ENCODE measurements at places on chromosomes 4 and X. TPM values are rescaled to one million over a fixed set of nuclear protein-coding genes. Genes with fewer than 3 reads are reported as not detected.

GABRG1 gene
- not detected for polyA plus RNA-seq

XAGE2 gene
- polyA plus RNA-seq: not detected

PRKG2 gene
- 0.26 TPM for polyA plus RNA-seq

PAGE4 gene
- not detected for polyA plus RNA-seq

F8A2 gene
- polyA plus RNA-seq: not detected

DNA sequence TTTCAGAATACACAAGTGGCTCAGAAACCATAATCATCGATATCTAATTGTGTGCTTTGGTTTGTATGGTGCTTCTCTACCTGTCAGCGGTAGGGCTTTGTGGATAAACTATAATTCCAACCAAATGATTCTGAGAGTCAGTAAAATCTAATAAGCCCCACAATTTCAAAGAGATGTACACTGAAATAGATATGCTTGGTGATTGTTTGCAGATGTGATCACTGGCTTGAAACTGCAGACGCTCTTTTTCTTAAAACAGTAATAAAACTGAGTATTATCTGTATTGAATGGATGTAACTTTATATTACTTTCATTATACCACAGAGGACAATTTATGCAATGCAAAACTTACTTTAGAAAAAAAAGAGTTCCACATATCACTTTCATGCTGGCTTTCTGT, 198.8 kb upstream of the ANXA10 start:
- H3K27me3 ChIP-seq: no peaks in the 10 kb centered on the region
- DNase-seq: no peak
- H3K4me3 ChIP-seq: no peak overlapping the region
- H3K36me3 ChIP-seq: no peaks in the 10 kb centered on the region
- H3K27ac ChIP-seq: no peak overlapping the region

GRCh38 chr4:181661090-181661489, 582.1 kb upstream of the TENM3 start:
- peak overlapping the region; percentile 0 for H3K27ac ChIP-seq
- peaks cover 9% of the 10 kb centered on the region for H3K4me1 ChIP-seq
- DNase-seq: peak; percentile 42
- no peak overlapping the region for H3K4me3 ChIP-seq
- H3K36me3 ChIP-seq: no peaks in the 10 kb centered on the region
- no peaks in the 10 kb centered on the region for H3K27me3 ChIP-seq

GRCh38 chrX:105711805-105712204, 110.5 kb upstream of the NRK start:
- H3K27ac ChIP-seq: no peak overlapping the region
- H3K36me3 ChIP-seq: no peaks in the 10 kb centered on the region
- no peak for DNase-seq
- H3K4me3 ChIP-seq: no peak overlapping the region
- H3K27me3 ChIP-seq: no peaks in the 10 kb centered on the region

- no peaks in the 10 kb centered on the region for H3K36me3 ChIP-seq
- no peaks in the 10 kb centered on the region for H3K4me1 ChIP-seq
- H3K27ac ChIP-seq: no peak overlapping the region
- peaks cover 5% of the 10 kb centered on the region for H3K27me3 ChIP-seq
- no peak overlapping the region for H3K4me3 ChIP-seq
- DNase-seq: no peak
Observed at GRCh38 chrX:46404774-46405173, 140.4 kb downstream of the ZNF674 start.

DNA sequence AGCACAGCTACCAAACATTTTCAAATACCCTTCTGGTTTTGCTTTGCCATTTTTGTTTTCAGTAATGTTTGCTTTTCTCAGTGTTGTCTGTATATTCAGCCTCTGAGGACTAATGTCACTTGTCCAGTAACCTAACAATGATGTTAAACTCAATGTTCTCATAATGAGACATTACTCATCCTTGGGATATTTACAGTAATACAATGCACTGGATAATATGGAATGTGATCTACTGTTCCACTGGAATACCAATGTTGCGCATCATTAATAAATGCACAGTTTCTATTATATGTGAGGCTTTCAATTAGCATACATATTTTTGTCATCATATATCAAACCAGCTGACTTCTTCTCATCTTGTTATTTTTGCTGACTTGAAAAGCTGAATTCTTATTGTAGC, 259.1 kb downstream of the SH2D1A start:
- no peaks in the 10 kb centered on the region for H3K4me1 ChIP-seq
- no peaks in the 10 kb centered on the region for H3K27me3 ChIP-seq
- no peak overlapping the region for H3K27ac ChIP-seq
- no peak for DNase-seq

DNA sequence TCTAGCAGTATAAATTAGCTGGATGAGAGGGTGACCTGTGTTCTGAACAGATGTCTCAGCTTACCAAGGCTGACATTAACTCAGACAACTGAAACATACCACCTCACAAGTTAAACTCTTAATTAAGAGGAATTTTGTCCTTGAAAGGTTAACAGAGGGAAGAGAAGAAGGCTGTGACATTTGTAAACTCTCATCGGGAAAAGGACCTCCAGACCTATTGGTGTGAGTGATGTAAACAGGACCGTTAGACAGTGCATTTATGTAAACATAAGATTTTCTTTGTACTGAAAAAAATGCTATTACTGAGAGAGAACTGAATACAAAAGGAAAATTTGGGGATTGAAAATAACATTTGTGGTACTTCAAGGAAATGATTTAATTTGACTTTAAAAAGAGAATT, 308.4 kb upstream of the DIAPH2 start:
- H3K4me3 ChIP-seq: no peak overlapping the region
- DNase-seq: no peak
- H3K27me3 ChIP-seq: no peaks in the 10 kb centered on the region
- H3K27ac ChIP-seq: no peak overlapping the region
- no peaks in the 10 kb centered on the region for H3K36me3 ChIP-seq
- H3K4me1 ChIP-seq: no peaks in the 10 kb centered on the region

DNA sequence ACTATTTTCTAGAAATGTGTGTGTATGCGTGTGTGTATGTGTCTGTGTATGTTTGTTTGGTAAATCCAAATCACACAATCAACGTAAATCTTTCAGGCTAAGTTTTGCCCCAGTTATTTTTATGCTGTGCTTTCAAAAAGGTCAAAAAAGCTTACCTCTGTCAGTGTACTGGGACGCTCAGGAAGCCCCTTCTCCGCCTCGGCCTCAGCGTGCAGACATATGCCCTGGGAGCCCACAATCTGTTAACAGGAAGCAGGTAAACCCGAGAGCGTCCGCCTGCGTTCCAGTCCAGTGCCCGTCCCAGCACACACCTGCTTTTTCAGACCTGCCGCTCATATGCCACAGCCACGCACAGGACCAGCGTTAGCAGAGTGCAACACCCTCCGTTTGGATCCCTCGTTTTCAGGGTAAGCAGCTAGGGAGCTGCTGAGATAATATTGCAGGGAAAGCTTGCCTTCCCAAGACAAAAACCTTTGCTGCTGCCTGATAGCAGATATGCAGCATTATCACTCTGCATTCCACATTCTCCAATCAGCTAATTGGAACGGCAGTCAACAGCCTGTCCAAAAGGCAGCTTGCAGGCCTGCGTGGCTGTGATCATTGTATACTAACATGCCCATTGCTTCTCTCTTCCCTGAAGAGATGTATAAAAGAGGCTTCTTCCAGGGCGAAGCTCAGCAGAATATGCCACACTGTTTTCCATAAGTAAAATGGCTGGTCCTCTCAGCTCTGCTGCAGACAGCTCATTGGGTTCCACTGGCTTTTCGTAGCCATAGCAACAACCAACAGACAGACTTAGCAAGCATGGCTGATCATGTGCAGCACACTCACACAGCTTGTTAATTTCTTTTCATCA, at the start of gene SORBS2:
TSS of gene SORBS2 (minus strand) at position 686 of the 856 bp plus-strand sequence. CDS start 121,623 bp downstream, outside the sequence.
- H3K4me3 ChIP-seq: no peak within 1 kb of the TSS
- no peaks in the 10 kb centered on the region for H3K4me1 ChIP-seq
- H3K27ac ChIP-seq: no peak within 1 kb of the TSS
- DNase-seq: no peak

- H3K36me3 ChIP-seq: no peaks in the 10 kb centered on the region
- H3K27ac ChIP-seq: no peak overlapping the region
- no peak for DNase-seq
Observed at GRCh38 chr4:100895556-100896197, 377.9 kb upstream of the EMCN start.

GRCh38 chr4:17869327-17869726, 58.5 kb downstream of the NCAPG start:
- no peaks in the 10 kb centered on the region for H3K27me3 ChIP-seq
- no peak overlapping the region for H3K27ac ChIP-seq
- H3K4me3 ChIP-seq: no peak overlapping the region
- H3K4me1 ChIP-seq: no peaks in the 10 kb centered on the region
- no peak for DNase-seq

GRCh38 chr4:22237846-22238494, 277.9 kb downstream of the ADGRA3 start:
- no peaks in the 10 kb centered on the region for H3K27me3 ChIP-seq
- H3K27ac ChIP-seq: no peak overlapping the region
- no peak overlapping the region for H3K4me3 ChIP-seq
- no peaks in the 10 kb centered on the region for H3K36me3 ChIP-seq
- DNase-seq: no peak

- H3K27ac ChIP-seq: no peak overlapping the region
- no peak overlapping the region for H3K4me3 ChIP-seq
- no peaks in the 10 kb centered on the region for H3K36me3 ChIP-seq
- H3K27me3 ChIP-seq: peaks cover 33% of the 10 kb centered on the region
- no peak for DNase-seq
Observed at GRCh38 chr4:186108391-186108790, 3.9 kb downstream of the FAM149A start.

DNA sequence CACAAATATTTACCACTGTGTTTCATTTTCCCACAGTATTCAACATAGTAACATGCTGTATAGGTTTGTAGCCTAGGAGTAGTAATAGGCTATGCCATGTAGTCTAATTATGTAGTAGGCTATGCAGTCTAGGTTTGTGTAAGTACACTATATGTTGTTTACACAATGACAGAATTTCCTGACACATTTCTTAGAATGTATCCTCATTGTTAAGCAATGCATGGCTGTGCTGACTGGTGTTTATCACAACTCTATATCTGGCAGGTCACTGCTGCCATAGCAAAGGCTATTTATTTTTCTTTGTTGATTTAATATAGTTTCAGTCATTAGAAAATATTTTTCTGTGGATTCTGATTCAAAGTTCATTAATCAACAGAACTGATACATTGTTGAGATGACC, 108.3 kb upstream of the TEX13A start:
- no peak for DNase-seq
- H3K27ac ChIP-seq: no peak overlapping the region
- peaks cover 11% of the 10 kb centered on the region for H3K4me1 ChIP-seq
- H3K36me3 ChIP-seq: no peaks in the 10 kb centered on the region
- H3K27me3 ChIP-seq: peaks cover 3% of the 10 kb centered on the region

Measured in keratinocyte (primary cell).